Thoracic aorta (tissue), 2 donors: ENCODE measurements at places on chromosomes 2 and 18.

DNA sequence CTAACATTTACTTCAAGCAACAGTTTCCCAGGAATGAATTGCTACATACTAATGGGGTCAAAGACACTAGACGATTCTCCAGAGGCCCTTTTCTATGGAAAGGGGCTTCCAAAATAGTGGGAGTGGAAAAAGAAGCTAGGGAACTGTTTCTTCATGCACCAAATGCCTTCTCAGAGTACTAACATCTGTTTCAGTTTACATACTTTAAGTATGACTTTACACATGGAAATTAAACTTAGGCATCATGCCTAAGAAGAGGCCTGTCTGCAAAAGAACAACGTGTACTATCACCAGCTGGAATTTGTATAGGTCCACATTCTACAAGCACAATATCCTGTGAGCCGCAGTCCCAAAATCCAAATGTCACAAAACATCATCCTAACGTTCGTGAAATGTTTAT, 29.4 kb upstream of the WDR75 start:
- no peak for DNase-seq

DNA sequence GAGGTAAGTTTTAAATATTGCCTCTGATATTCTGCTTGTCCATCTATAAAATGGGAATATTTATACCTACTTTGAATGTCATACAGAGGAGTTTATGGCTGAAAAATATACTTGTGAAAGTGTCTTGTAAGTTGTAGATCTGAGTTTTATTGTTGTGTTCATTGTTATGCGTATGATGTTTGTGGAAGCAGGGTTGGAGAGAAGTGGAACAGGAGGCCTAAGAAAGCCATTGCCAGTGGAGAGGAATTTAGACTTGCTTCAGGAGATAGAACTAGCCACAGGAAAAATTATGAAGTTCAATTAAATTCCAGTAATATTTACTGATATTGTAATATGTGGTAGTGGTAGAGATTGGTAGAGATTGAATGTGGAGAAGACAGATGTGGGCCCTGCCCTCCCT, 491.9 kb upstream of the FANCL start:
- DNase-seq, result no peak

GRCh38 chr2:171882089-171882769, 11.8 kb downstream of the SLC25A12 start:
- no peak for DNase-seq

GRCh38 chr2:240624011-240624949, 1.0 kb upstream of the GPR35 start:
- DNase-seq, result no peak

DNA sequence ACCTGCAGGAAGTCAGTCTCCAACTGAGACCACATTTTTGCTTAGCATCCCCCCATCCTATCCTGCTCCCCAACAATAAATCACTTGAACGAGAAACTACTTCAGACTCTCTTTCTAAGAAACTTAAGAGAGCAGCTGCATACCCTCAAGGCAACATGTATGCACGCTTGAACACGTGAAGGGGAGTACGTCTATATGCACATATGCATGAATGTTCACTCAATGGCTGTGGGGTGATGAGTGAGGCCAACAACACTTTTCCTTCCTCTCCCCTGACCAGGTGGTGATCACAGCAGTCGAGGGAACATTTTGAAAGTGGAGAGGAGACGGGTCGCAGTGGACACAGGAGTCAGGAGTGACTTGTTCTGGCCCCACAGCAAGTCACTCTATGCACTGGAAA, 79.8 kb upstream of the LPIN2 start:
- no peak for DNase-seq

GRCh38 chr2:224778474-224778877, 62.3 kb upstream of the CCDC195 start:
- DNase-seq, result no peak

GRCh38 chr18:66874812-66875474, 271.1 kb upstream of the CDH19 start:
- no peak for DNase-seq

GRCh38 chr2:219159771-219160185, 837 bp downstream of the NHEJ1 start:
- DNase-seq, result no peak

- no peak for DNase-seq
Measured at GRCh38 chr2:52879561-52879960, 888.0 kb upstream of the CHAC2 start.

- no peak for DNase-seq
Measured at GRCh38 chr2:125471963-125472362, 1184.0 kb upstream of the GYPC start.

DNA sequence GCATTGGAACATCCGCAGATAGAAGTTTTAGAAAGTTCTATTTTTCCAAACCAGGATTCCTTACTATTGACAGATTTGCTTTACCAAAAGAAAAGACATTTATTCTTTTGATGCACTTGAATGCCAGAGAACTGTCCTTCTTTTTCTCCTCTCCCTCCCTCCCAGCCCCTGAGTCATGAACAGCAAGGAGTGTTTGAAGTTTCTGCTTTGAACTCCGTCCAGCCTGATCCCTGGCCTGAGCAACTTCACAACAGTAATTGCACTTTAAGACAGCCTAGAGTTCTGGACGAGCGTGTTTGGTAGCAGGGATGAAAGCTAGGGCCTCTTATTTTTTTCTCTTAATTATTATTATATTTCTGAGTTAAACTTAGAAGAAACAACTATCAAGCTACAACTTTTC, 33.6 kb downstream of the APCDD1 start:
- no peak for DNase-seq

GRCh38 chr2:74531666-74532065, 1.9 kb downstream of the HTRA2 start:
- DNase-seq, result no peak

DNA sequence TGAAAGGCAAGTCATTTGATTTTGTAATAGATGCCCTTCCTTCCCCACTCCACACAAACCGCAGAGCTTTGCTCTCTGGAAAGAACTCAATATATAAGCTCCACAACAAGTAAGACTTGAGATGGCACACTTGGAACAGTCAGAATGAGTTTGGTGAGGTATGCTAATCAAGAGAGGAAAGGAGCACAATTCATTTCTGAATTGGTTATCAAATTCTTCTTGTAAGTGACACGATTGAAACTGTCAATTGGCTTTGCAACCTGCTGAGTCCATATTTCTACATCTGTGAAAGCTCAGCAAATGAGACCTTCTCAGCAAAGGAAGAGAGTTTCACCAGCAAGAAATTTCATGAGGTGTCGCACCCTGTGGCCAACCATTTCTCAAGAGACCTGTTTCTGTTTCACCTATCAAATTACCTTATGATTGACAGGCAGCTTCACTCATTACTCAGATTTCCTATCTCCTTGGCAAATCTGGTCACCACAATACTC, 19.1 kb downstream of the CTLA4 start:
- DNase-seq, result no peak

GRCh38 chr2:197575987-197576386, 60.1 kb downstream of the MOB4 start:
- DNase-seq, result no peak

DNA sequence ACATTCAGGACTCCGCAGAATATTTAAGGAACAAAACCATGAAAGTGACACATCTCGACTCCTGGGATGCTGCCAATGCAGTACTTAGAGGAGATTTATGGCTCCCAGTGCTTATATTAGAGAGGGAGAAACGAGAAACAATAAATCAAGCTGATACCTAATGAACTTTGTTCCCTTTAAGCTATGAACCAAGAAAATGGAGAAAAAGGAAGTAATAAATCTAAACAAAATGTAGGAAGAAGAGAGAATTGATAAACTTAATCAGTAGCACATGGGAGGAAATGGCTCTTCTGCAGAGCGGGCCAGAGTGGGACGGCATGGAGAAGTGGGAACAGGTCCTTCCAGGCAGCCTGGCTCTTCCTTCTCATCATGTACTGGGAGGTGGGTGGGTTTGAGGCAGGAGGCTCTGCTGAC, 42.7 kb downstream of the NPPC start:
- no peak for DNase-seq

GRCh38 chr2:74847070-74847858, 13.3 kb downstream of the HK2 start:
- no peak for DNase-seq

- DNase-seq, result no peak
Measured at GRCh38 chr2:112644155-112644932, 1.4 kb upstream of the SLC20A1 start.

DNA sequence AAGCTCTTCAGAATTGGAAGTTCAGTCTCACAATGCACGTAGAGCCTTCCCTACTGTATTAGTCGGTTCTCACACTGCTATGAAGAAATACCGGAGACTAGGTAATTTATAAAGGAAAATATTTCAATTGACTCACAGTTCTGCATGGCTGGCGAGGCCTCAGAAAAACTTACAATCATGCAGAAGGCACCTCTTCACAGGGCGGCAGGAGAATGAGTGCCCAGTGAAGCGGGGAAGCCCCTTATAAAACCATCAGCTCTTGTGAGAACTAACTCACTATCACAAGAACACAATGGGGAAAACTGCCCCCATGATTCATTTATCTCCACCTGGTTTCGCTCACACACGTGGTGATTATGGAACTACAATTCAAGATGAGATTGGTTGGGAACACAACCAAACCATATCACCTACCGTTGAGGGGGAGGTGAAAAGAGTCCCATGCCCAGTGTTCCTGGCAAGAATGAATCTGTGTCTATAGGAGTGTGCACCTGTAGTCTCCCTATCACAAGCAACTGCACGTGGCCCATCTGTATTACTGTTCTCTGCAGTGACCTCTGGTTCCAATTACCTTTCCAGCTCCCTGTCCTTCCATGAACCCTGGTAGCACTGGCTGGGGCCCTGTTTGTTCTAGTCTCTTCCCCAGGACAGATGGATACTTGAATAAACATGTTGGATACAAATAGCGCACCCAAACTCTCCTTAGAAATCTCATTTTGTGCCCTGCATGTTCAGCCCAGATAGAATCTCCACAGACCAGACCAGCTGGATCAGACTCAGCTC, 44.4 kb upstream of the ATL2 start:
- DNase-seq, result no peak

- no peak for DNase-seq
Measured at GRCh38 chr18:51151568-51152511, 45.6 kb downstream of the MEX3C start.

DNA sequence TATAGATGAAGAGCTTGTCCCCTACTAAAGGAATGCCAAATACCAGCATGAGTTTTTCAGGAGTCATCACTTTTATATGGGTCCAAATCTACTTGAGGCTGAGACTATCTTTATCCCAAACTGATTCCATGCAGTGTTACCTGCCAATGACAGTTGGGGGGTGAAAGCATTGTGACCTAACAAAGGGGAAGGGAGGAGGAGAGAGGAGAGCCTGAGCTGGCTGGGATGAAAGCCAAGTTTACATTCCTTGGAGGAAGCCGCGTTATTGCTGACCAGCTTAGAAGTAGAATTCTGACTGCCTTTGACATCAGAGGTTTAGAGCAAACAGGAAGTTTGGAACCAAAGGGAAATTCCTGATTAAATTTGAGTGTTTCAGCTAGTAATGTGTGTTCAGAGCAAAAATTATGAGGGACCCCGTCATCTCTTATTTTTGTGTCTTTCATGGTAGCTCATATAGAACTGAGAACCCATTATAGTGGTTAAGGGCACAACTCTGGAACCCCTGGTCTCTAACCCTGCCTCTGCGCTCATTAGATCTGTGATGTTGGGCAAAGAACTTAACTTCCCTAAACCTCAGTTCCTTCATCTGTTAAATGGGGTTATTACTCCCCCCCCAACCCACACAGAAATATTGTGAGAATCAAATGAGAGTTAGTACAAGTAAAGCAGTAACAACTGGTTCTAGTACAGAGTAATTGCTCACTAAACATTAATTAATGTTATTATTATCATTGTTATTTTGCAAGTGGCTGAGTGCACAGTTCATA, 199.3 kb upstream of the EPAS1 start:
- DNase-seq, result peak; percentile 31

DNA sequence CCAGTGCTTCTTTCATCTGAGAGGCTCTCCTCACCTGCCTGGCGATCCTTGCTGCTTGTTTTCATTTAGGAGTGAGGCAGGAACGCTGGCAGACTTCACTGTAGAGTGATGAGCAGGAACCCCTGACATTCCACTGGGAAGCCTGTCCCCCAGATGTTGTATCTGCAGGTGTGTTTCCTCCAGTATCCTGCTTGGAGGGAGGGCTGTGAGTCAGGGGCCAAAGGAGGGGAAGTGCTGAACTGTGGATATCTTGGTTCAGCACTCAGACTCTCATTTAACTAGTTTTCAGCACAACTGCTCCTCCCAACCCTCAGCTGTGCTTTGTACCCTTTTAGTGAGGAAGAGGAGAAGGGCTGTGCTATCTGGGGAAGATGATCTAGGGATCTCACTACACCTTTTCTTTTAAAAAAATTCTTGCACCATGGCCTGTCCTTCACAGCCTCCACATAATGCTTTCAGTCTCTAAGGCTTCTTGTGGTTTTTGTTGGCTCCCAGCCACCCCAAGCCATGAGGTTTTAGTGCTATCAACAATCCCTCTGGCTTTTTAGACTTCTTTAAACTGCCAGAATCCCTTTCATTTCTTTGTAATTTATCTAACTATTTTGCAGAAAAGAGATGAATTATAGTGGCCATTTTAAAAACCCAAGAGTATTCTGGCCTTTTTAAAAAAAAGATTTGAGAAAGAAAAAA, 11.2 kb downstream of the ANKAR start:
- no peak for DNase-seq

DNA sequence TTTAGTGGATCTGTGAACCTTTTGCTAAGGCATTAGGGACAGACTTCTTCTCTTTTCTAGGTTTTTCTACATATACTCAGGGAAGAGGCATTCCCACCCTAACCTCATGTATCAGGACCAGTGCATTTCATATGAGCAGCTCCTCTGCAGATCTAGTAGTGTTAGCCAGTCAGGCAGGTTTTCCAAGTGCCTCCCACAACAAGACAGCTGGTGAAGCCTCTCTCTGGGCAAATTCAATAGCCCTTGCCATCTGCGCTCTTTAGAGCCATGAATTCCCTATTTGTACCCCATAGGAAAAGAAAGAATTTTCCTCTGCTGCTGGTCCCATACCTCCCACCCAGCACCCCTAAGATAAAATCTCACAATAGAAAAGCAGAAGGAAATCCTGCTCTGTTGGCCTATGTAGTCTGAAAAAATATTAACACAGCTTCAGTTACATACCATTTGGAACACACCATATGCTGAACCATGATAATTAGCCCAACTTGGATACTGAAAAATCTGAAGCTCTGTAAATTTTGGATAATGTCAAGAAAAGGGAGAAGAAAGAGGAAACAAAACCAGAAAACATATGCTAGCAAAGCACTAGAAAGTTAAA, 1354.6 kb upstream of the NRXN1 start:
- DNase-seq, result no peak

- DNase-seq, result no peak
Measured at GRCh38 chr2:26633993-26634595, 7.1 kb downstream of the CIB4 start.

- DNase-seq, result no peak
Measured at GRCh38 chr18:29041976-29042375, 865.0 kb upstream of the CDH2 start.

- DNase-seq, result no peak
Measured at GRCh38 chr2:178237488-178238153, 43.3 kb downstream of the OSBPL6 start.
